Osteoblast (primary cell): ENCODE measurements at places on chromosomes 3 and 15.

DNA sequence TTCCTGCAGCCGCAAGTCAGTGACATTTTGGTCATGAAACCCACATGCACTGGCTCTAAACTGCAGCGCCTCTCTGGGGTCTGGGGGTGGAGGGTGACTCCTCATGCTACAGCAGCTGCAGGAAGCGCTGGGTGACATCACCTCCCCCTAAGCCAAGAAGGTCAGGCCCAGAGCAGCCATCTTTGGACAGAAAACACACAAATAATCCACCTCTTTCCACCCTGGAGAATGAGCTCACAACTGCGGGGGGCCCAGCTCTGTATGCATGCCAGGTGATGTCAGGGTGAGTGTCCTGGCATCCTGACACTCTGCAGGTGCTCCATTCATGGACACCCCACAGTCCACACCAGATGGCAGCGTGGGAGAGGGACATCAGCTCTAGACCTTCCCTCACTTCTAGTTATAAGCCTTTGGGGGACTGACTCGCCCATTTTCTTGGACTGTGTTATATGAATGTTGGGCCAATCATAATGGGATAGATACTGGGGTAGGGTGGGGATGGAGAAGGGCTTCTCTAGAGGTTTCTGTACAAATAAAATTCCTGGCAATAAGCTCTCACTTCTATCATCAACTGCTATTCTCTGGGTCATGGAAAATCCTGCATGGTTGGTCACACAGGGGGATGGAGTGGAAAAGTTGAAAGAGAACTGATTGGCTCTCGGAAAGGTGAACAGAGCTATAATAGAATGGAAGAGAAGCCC lies 70.7 kb upstream of the THBS1 start:
- H3K4me1 ChIP-seq = peaks cover 54% of the 10 kb centered on the region
- peak; percentile 48 for DNase-seq
- peak overlapping the region; percentile 76 for H3K27ac ChIP-seq

- no peak overlapping the region for H3K4me3 ChIP-seq
- H3K27me3 ChIP-seq = peaks cover 15% of the 10 kb centered on the region
- H3K4me1 ChIP-seq = no peaks in the 10 kb centered on the region
- no peaks in the 10 kb centered on the region for H3K36me3 ChIP-seq
- no peak overlapping the region for H3K27ac ChIP-seq
Measured at GRCh38 chr15:74710319-74711094, 14.7 kb upstream of the EDC3 start.

GRCh38 chr3:8938021-8938420 lies 25.3 kb downstream of the RAD18 start:
- peak overlapping the region; percentile 93 for H3K27ac ChIP-seq
- peaks cover 22% of the 10 kb centered on the region for H3K4me1 ChIP-seq
- no peaks in the 10 kb centered on the region for H3K27me3 ChIP-seq
- peaks cover 16% of the 10 kb centered on the region for H3K36me3 ChIP-seq
- no peak for DNase-seq
- H3K4me3 ChIP-seq = no peak overlapping the region

DNA sequence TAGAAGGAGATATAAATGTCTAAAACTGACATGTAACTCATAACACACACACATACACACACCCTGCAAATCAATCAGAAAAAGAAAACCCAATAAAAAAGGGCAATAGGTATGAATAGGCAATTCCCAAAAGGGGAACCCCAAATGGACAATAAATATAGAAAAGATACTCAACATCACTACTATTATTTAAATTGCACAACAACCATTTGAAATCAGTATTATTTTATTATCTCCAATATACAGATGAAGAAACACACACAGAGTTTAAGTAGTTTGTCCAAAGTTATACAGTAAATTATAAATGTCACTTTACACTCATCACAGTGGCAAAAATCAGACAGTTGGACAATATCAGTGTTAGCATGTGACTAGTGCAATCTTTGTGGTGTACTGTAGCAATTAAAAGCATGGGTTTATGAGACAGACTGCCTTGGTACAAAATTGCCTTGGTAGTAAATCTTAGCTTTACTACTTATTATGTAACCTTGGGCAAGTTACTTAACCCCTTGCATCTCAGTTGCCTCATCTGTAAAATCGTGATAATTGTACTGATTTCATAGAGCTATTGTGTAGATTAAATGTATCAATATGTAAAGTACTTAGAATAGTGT lies 3.4 kb upstream of the FSTL1 start:
- no peak overlapping the region for H3K27ac ChIP-seq
- H3K4me3 ChIP-seq = no peak overlapping the region
- DNase-seq = no peak

GRCh38 chr3:13010780-13011572 lies 62.3 kb downstream of the IQSEC1 start:
- H3K4me1 ChIP-seq = peaks cover 17% of the 10 kb centered on the region
- H3K27ac ChIP-seq = no peak overlapping the region
- peak; percentile 48 for DNase-seq
- H3K27me3 ChIP-seq = no peaks in the 10 kb centered on the region
- H3K36me3 ChIP-seq = no peaks in the 10 kb centered on the region

DNA sequence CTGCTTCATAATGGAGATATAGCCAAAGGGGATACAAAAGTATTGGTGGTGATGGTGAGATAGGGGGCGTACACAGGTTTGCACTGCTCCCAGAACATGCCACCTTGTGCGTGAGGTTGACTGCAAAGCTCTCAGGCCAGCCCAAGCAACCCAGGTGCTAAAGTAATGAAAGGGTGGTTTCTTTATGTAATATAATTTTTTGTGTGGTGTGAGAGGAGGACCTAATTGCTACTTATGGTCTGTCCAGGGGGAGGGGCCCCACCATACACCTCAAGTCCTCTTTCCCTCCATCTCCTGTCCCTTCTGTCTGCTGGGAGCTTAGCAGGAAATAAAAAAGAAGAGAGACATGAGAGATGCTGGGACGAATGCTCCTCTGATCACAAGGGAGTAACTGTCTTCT lies 53.8 kb downstream of the STARD5 start:
- H3K36me3 ChIP-seq = no peaks in the 10 kb centered on the region
- no peaks in the 10 kb centered on the region for H3K27me3 ChIP-seq
- no peak for DNase-seq
- no peak overlapping the region for H3K4me3 ChIP-seq

GRCh38 chr15:89399238-89400115 lies 64.9 kb upstream of the POLG start:
- peaks cover 98% of the 10 kb centered on the region for H3K27me3 ChIP-seq
- H3K36me3 ChIP-seq = no peaks in the 10 kb centered on the region
- peak; percentile 87 for DNase-seq
- no peak overlapping the region for H3K4me3 ChIP-seq
- H3K4me1 ChIP-seq = peaks cover 6% of the 10 kb centered on the region

DNA sequence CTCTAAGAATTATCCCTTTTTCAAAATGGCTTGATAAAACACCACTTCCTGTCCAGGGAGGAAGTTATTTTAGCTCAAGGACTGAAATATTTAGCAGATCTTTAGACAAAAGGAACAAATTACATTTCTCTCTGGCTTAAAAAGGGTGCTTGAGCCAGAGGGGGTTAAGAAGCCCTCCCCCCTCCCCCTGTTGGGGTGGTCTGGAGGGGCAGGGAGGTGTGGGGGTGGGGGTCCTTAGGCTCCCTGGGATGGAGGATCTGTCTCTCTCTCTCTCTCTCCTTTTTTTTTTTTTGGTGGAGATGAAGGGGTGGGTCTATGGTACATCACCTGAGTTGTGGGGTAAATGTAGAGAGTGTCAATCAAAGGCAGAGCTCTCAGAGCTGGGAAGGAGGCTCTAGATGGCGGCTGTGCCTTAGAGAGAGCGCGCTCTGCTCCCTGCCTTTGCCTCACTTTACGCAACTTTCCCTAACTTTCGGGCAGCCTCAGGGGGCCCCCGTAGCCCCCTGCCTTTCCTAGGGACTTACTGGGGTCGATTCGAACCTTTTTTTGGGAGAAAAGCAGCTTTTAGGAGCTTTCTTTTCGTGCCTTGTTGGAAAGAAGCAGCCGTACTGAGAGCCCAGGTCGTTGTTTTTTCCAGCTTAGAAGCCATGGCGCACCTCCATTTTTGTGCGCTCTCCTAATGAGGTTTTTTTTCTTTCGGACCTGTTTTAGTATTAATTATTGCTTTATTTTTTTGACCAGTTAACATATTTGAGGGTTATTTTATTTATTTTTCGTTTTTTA lies at the start of gene CHD2:
CHD2 (plus strand) TSS at position 377 of the 783 bp plus-strand sequence. CDS start 914 bp downstream, outside the sequence.
- DNase-seq = peak; percentile 74
- peak within 1 kb of the TSS; percentile 83 for H3K4me3 ChIP-seq

DNA sequence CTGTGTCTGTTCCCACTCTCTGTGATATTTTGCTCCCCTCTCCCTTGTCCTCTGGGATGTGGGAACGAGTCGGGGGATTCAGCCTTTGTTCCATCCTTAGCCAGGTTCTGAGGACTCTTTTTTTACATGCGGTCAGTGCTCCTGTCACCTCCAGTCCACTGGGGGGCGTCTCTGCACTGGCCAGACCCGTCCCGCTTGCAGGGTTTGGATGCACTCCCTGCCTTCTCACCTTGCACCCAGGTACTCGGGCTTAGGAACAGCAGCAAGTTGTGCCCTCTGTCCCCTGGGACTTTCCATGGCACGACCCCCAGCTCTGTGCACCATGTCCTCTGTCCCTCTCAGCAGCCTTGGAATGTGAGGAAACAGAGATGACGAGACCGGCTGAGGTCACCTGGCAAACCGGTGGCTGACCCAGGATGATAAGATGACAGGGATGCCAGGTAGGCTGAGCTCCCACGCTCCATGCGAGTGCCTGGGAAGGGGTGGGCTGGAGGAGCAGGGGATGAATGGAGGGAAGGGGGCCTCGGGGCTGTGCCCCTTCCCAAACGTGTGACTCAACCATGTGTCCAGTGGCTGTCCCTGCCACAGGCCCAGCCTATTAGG lies 27.3 kb upstream of the FGD5 start:
- H3K4me3 ChIP-seq = no peak overlapping the region
- H3K27me3 ChIP-seq = peaks cover 7% of the 10 kb centered on the region
- no peak overlapping the region for H3K27ac ChIP-seq
- no peaks in the 10 kb centered on the region for H3K36me3 ChIP-seq

DNA sequence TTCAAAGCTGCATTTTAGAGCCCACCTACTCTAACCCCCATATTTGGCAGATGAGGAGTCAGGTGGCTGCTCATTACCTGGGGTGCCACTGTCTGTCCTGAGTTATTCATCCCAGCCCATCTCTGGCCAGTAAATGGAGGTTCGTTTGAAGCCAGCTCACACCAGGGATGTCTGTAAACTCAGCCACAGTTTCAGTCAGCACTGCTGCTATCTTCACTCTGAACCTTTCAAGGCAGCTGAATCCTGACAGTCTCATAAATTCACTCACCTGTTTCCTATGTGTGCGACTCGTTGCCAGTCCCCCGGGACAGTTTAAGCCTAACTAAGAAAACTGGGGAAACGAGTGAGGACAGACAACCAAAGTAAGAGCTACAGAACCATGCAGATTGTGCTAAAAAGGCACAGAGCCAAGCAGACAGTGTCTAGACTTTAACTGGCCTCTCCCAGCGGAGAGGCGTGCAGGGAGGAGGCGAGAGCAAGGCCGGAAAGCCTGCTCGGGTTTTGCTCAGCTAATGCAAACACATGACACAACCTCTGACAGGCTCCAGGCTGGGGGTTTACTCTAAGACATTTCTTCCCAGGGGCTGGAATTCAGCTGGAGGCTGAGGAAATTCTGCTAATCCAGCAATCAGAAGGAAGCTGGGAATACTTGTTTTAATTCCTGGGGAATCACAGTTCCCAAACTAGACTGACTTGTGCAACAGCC lies 12.0 kb downstream of the FSTL1 start:
- DNase-seq = no peak
- H3K4me3 ChIP-seq = peak overlapping the region; percentile 6
- H3K4me1 ChIP-seq = peaks cover 89% of the 10 kb centered on the region
- peak overlapping the region; percentile 87 for H3K27ac ChIP-seq

DNA sequence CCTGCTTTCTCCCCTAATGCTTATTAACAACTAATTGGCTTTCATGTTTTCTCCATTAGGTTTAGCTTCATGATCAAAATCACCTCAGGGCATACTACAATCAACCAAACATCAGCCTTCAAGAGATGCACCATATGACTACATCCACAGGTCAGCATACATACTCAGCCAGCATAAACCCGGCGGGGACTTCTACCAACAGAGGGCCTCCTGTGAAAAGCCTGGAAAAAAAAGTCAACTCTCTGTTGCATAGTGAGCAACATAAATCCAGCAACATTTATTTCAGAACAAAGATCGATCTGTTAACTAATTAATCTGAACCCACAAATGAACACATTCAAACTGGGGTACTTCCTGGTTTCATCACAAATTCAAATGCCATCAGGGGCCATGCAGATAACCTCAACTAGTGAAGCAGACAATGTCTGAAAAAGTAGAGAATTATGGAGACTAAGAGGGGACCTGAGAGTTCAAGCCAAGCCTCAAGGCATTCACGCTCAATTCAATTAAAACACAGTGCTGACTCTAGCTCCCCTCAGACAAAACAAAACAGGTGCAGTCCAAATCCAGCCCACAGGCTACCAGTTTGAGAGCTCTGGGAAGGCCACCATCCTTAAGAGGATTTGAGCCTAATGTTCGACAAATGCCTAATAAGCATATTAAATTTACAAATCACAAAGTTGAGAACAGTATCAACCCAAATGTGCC lies 124.5 kb downstream of the MAGI1 start:
- DNase-seq = no peak
- H3K36me3 ChIP-seq = no peaks in the 10 kb centered on the region
- H3K4me1 ChIP-seq = no peaks in the 10 kb centered on the region

- H3K4me3 ChIP-seq = no peak overlapping the region
- H3K27ac ChIP-seq = peak overlapping the region; percentile 85
- no peak for DNase-seq
Measured at GRCh38 chr3:59817511-59817910, 767.7 kb upstream of the CFAP20DC start.

- no peak for DNase-seq
- no peaks in the 10 kb centered on the region for H3K27me3 ChIP-seq
- H3K4me1 ChIP-seq = no peaks in the 10 kb centered on the region
- H3K4me3 ChIP-seq = no peak overlapping the region
Measured at GRCh38 chr3:86645756-86646155, 345.2 kb downstream of the VGLL3 start.

- no peaks in the 10 kb centered on the region for H3K36me3 ChIP-seq
- DNase-seq = no peak
- H3K27ac ChIP-seq = no peak overlapping the region
- H3K4me3 ChIP-seq = no peak overlapping the region
Measured at GRCh38 chr15:60722328-60723112, 243.6 kb upstream of the ICE2 start.

DNA sequence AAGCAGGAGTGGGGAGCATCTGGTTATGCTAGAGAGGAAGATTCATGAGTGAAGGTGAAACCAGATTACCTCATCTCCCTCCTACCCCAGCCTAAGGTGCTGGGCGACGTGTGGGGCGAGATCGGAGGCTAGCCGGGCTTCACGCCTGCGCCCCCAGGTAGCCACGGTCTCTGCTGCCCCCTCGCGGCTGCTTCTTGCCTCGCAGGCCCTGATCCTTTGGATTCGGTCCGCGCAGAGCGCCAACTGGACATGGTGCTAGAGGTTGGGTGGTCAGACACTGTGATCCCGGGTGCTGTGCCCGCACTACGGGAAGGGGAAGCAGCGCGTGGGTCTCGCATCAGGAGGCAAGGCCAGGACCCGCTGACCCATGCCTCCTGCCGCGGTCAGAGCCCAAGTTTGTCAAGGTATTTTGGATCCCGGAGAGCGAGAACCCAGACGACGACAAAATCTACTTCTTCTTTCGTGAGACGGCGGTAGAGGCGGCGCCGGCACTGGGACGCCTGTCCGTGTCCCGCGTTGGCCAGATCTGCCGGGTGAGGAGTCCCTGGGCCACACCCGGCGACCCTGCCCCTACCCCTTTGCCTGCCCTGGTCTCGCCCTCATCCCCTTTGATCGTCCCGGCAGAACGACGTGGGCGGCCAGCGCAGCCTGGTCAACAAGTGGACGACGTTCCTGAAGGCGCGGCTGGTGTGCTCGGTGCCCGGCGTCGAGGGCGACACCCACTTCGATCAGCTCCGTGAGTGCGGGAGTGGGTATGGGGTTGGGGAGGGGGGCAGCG lies 4.2 kb downstream of the SEMA3B start:
- H3K36me3 ChIP-seq = no peaks in the 10 kb centered on the region
- DNase-seq = peak; percentile 99
- peaks cover 27% of the 10 kb centered on the region for H3K4me1 ChIP-seq
- H3K27ac ChIP-seq = no peak overlapping the region
- peak overlapping the region; percentile 67 for H3K4me3 ChIP-seq
